ENCODE measurements at places on chromosomes 7 and 10.

- H3K4me3 ChIP-seq: no peak overlapping the region
- H3K27ac ChIP-seq: no peak overlapping the region
- DNase-seq: no peak
These were observed 62.6 kb downstream of the ZNF777 start for GRCh38 chr7:149398195-149398820.

GRCh38 chr7:117349570-117349969 lies 26.7 kb upstream of the WNT2 start:
- H3K27me3 ChIP-seq: peaks cover 1% of the 10 kb centered on the region
- H3K36me3 ChIP-seq: no peaks in the 10 kb centered on the region
- H3K27ac ChIP-seq: no peak overlapping the region
- no peak overlapping the region for H3K4me3 ChIP-seq
- DNase-seq: no peak
- no peaks in the 10 kb centered on the region for H3K4me1 ChIP-seq

DNA sequence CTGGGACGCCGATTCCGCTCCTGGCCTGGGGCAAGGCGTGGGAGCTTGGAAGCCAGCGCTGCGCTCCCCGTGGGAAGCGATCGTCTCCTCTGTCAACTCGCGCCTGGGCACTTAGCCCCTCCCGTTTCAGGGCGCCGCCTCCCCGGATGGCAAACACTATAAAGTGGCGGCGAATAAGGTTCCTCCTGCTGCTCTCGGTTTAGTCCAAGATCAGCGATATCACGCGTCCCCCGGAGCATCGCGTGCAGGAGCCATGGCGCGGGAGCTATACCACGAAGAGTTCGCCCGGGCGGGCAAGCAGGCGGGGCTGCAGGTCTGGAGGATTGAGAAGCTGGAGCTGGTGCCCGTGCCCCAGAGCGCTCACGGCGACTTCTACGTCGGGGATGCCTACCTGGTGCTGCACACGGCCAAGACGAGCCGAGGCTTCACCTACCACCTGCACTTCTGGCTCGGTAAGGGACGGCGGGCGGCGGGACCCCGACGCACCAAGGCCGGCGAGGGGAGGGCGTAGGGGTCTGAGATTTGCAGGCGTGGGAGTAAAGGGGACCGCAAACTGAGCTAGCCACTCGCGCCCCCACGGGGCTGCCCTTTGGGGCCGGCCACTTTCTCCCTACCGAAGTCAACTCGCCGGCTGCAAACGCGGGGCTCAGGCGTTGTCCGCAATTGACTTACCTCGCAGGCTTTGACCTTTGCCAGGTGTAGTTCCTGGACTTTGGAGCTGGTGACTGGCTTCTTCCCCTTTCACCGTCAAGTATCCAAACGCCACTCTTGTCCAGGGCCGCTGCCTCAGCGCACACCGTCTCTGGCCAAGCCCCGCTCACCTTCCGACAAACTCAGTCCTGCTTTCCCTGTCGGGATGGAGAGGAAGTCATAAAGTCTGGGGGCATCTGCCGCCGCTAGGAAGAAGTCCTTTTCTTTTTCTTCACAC lies at the start of gene SCIN:
Gene SCIN, plus strand, starts transcription at position 187 of the 928 bp plus-strand sequence. Its CDS starts 67 bp downstream, at position 254.
- peak within 1 kb of the TSS; percentile 69 for H3K4me3 ChIP-seq
- no peak for DNase-seq
- H3K27ac ChIP-seq: no peak within 1 kb of the TSS
- no peaks in the 10 kb centered on the region for H3K36me3 ChIP-seq

- H3K27me3 ChIP-seq: peaks cover 9% of the 10 kb centered on the region
- no peak for DNase-seq
- H3K36me3 ChIP-seq: no peaks in the 10 kb centered on the region
- no peak overlapping the region for H3K27ac ChIP-seq
These were observed 91.5 kb downstream of the XPNPEP1 start for GRCh38 chr10:109831846-109832245.

GRCh38 chr7:85392789-85393188 lies 205.9 kb upstream of the SEMA3D start:
- no peaks in the 10 kb centered on the region for H3K27me3 ChIP-seq
- no peaks in the 10 kb centered on the region for H3K4me1 ChIP-seq
- H3K36me3 ChIP-seq: no peaks in the 10 kb centered on the region
- no peak overlapping the region for H3K27ac ChIP-seq

- peaks cover 18% of the 10 kb centered on the region for H3K4me1 ChIP-seq
- no peaks in the 10 kb centered on the region for H3K36me3 ChIP-seq
- no peak overlapping the region for H3K27ac ChIP-seq
- no peaks in the 10 kb centered on the region for H3K27me3 ChIP-seq
These were observed 42.8 kb downstream of the SPOCK2 start for GRCh38 chr10:72045586-72045985.

DNA sequence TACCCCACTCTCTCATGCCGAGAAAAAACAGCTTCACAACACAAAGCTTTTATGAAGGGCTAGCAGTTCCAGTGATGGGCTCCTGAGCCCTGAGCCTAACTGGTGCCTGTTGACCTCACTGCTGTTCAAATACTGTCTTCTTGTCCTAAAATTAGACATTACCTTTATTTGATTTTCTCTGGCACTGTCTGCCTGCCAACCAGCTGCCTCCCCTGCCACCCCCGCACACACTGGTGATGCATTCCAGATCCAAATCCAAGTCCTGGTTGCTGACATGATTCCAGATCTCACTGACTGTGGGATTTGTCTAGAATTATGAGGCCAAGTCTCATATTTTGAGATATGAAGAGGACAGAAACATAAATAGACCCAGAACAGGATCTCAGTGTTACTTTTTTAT lies 816.2 kb downstream of the NRG3 start:
- DNase-seq: no peak
- H3K4me1 ChIP-seq: no peaks in the 10 kb centered on the region
- H3K27ac ChIP-seq: no peak overlapping the region
- no peak overlapping the region for H3K4me3 ChIP-seq
- H3K27me3 ChIP-seq: no peaks in the 10 kb centered on the region

DNA sequence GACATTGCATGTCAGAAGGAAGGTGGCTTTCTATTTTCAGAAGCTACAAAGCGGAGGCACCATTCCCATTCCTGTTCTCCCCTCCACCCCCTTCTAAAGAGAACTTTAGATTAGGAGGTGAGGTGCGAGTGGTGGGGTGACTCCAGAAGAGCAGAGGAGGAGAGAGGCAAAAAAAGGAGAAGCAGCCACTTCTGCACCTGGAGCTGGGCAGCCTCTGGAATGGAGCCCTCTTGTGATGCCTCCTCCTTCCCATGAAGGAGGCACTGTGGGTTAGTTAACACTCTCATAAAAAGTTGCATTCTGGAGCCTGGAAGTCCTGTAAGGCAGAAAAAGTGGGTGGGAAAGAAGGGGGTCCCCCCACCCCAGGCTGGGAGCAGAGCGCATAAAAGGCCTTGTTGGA lies 4.8 kb downstream of the PTF1A start:
- H3K27me3 ChIP-seq: peaks cover 71% of the 10 kb centered on the region
- DNase-seq: no peak
- no peaks in the 10 kb centered on the region for H3K4me1 ChIP-seq
- no peak overlapping the region for H3K4me3 ChIP-seq

GRCh38 chr10:67959839-67960476 lies 75.5 kb downstream of the SIRT1 start:
- no peaks in the 10 kb centered on the region for H3K4me1 ChIP-seq
- no peak overlapping the region for H3K27ac ChIP-seq
- peaks cover 21% of the 10 kb centered on the region for H3K36me3 ChIP-seq
- DNase-seq: no peak

DNA sequence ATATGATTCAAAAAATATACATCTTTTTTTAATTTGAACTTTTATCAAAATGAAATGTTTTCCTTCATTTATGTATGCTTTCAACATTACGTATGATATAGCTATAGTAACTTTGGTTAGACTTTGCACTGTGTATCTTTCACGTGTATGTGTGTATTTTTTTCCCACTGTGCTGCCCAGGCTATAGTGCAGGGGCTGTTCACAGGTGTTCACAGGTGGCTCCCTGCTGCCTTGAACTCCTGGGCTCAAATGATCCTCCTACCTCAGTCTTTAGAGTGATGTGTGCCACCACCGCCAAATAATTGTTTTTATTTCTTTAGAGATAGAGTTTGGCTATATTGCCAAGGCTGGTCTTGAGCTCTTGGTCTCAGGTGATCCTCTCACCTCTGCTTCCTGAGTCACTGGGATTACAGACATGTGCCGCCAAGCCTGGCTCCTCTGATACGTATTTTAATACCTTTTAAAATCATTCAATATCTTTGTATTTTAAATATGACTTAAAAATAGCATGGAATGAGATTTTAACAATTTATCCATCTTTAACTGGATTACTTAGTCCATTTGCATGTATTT lies 29.0 kb downstream of the FANK1 start:
- H3K4me1 ChIP-seq: no peaks in the 10 kb centered on the region
- no peak overlapping the region for H3K4me3 ChIP-seq
- no peaks in the 10 kb centered on the region for H3K36me3 ChIP-seq

GRCh38 chr7:25310896-25311295 lies 82.6 kb upstream of the NPVF start:
- DNase-seq: no peak
- H3K36me3 ChIP-seq: no peaks in the 10 kb centered on the region
- no peak overlapping the region for H3K4me3 ChIP-seq
- no peak overlapping the region for H3K27ac ChIP-seq

GRCh38 chr10:95248989-95249388 lies 41.8 kb downstream of the PDLIM1 start:
- peaks cover 27% of the 10 kb centered on the region for H3K4me1 ChIP-seq
- no peak overlapping the region for H3K27ac ChIP-seq
- no peak overlapping the region for H3K4me3 ChIP-seq
- peaks cover 16% of the 10 kb centered on the region for H3K27me3 ChIP-seq

GRCh38 chr7:4178916-4179687 lies 503.0 kb upstream of the FOXK1 start:
- H3K4me3 ChIP-seq: no peak overlapping the region
- H3K4me1 ChIP-seq: no peaks in the 10 kb centered on the region
- no peaks in the 10 kb centered on the region for H3K27me3 ChIP-seq
- no peaks in the 10 kb centered on the region for H3K36me3 ChIP-seq
- no peak for DNase-seq

DNA sequence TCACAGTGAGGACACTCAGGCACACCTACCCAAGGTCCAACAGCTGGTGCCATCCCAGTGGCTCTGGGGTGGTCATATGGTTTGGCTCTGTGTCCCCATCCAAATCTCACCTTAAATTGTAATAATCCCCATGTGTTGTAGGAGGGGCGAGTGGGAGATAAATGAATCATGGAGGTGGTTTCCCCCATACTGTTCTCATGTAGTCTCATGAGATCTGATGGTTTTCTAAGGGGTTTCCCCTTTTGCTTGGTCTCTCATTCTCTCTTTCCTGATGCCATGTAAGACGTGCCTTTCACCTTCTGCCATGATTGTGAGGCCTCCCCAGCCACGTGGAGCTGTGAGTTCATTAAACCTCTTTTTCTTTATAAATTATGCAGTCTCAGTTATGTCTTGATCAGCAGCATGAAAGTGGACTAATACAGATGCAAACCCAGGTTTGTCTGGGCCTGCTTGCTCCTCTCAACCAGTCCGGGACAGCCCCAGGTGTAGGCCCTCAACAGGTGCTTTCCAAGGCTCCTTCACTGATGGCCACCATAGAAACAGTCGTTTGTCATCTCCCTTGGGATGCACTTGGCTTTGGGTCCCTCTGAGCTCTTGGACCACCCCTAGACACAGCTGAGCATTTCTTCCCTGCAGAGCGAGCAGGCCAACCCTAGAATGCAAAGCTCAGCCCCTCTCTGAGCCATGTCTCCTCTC lies 101.3 kb upstream of the CTBP2 start:
- H3K4me3 ChIP-seq: no peak overlapping the region
- no peak overlapping the region for H3K27ac ChIP-seq
- H3K27me3 ChIP-seq: no peaks in the 10 kb centered on the region

GRCh38 chr7:5231811-5232484 lies 41.9 kb downstream of the WIPI2 start:
- no peak overlapping the region for H3K27ac ChIP-seq
- no peak overlapping the region for H3K4me3 ChIP-seq
- peaks cover 12% of the 10 kb centered on the region for H3K4me1 ChIP-seq
- no peak for DNase-seq

GRCh38 chr10:33143160-33143728 lies 185.2 kb upstream of the ITGB1 start:
- peak overlapping the region; percentile 76 for H3K27ac ChIP-seq
- no peaks in the 10 kb centered on the region for H3K27me3 ChIP-seq
- no peak for DNase-seq
- peaks cover 40% of the 10 kb centered on the region for H3K4me1 ChIP-seq

GRCh38 chr10:11298116-11298515 lies 280.4 kb downstream of the CELF2 start:
- peaks cover 5% of the 10 kb centered on the region for H3K4me1 ChIP-seq
- H3K27ac ChIP-seq: peak overlapping the region; percentile 9
- H3K27me3 ChIP-seq: no peaks in the 10 kb centered on the region
- no peak for DNase-seq
- peaks cover 93% of the 10 kb centered on the region for H3K36me3 ChIP-seq
- H3K4me3 ChIP-seq: no peak overlapping the region

- H3K36me3 ChIP-seq: peaks cover 4% of the 10 kb centered on the region
- no peaks in the 10 kb centered on the region for H3K27me3 ChIP-seq
- no peak overlapping the region for H3K27ac ChIP-seq
- DNase-seq: no peak
- H3K4me3 ChIP-seq: no peak overlapping the region
These were observed 20.0 kb downstream of the GNA12 start for GRCh38 chr7:2824026-2824677.

GRCh38 chr10:117609796-117610170 lies 67.2 kb downstream of the EMX2 start:
- H3K4me3 ChIP-seq: no peak overlapping the region
- H3K4me1 ChIP-seq: no peaks in the 10 kb centered on the region
- no peak for DNase-seq
- no peak overlapping the region for H3K27ac ChIP-seq
- H3K36me3 ChIP-seq: no peaks in the 10 kb centered on the region

DNA sequence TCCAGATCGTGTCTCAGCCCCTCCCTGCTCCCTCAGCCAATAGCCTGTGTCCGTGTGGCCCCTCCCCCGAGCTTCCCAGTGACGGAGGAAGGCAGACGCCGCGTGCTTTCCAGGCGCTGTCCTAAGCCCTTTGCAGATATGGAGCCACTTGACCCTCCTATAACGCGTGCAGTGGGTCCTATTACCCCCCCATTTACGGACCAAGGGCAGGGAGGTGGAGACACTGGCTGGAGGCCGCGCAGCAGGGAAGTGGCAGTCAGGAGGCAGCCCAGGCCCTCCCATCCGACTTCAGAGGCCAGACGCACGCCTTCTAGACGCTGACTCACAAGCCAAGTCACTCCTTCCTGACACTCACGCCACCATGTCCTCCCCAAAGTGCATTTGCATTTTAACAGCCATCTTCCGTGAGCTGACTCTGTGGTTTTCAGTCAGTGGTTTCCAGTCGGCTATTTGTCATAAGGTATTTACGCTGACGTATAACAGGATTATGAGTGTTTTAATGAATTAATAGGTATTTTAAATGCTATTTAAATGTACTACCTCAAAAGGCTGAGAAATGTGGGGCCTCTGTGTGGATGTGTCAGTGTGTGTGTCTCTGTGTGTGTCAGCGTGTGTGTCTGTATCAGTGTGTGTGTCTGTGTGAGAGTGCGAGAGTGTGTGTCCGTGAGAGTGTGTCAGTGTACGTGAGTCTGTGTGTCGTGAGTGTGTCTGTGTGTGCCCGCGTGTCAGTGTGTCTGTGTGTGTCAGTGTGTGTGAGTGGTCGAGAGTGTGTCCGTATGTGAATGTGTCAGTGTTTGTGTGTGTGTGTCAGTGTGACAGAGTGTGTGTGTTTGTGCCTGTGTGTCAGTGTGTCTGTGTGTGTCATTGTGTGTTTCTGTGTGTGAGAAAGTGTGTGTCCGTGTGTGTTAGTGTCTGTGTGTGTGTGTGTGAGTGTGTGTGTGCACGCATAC lies 92.0 kb upstream of the INSIG1 start:
- peak overlapping the region; percentile 86 for H3K4me3 ChIP-seq
- DNase-seq: peak; percentile 92

- H3K4me1 ChIP-seq: no peaks in the 10 kb centered on the region
- H3K27ac ChIP-seq: no peak overlapping the region
- DNase-seq: no peak
- H3K4me3 ChIP-seq: no peak overlapping the region
- no peaks in the 10 kb centered on the region for H3K36me3 ChIP-seq
- H3K27me3 ChIP-seq: peaks cover 2% of the 10 kb centered on the region
These were observed 264.7 kb downstream of the DNAJB6 start for GRCh38 chr7:157601530-157601929.

All from activated T-helper 2 cell treated with anti-CD3 and anti-CD28 coated beads, Interferon-gamma antibody, Interleukin-2, Interleukin-4, amounts not matched to agents 10 μg/mL and 5 μg/mL and 100 μg/mL, durations not matched to agents 14 hours and 24 hours and 36 hours (primary cell).